ENCODE measurements at places on chromosomes 1 and 21.

- no peak for DNase-seq
These were observed 115.0 kb downstream of the RIPK4 start for GRCh38 chr21:41651830-41652229.

DNA sequence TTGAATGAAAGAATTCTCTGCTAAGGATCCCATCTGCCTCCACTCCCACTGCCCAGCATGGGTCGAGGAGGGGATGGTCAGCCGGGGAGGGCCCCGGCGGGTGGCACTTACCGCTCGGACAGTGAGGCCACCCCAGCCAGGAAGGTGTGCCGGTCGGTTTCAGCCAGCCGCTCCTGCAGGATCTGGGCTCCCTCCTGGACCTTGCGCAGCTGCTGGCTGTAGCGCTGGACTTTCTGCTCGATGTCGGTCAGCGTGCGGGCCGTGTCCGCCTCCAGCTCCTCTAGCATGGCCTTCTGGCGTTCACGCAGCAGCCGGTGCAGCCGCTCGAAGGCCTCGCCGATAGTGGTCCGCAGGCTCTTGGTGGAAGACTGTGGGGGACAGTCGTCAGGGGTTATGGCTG lies 22.3 kb downstream of the TRIM62 start:
- DNase-seq: no peak

DNA sequence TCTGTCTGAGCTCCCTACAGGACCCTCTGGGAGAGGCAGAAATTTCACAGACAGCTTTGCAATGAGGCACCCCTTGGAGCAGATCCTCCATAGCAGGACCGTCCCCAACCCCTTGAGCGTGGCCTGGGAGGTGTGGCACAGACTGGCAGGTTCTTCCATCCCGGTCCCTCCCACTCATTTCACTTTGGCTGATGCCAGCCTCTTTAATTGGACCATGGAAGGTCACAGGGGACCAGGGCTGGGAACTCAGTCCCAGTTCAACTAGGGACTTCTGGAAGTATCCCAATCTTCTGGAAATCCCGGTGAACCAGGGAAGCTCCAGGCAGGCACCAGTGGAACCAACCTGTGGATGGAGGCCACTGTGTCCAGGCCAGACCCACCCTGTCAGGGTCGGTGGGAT lies 83.7 kb downstream of the SPSB1 start:
- no peak for DNase-seq

DNA sequence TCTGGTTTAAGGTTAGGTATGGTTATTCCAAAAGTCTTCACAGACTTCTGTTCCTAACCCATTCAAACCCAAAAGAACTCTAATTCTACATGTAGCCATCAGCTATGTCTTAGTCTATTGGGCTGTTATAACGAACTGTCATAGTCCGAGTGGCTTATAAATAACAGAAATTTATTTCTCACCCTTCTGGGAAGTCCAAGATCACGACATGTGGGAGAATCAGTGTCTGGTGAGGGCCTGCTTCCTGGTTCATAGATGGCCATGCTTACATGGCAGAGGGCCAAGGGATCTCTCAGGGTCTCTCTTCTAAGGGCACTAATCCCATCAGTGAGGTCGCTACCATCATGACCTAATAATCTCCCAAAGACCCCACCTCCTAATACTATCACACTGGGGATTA lies 103.0 kb upstream of the PPP2R5A start:
- no peak for DNase-seq

DNA sequence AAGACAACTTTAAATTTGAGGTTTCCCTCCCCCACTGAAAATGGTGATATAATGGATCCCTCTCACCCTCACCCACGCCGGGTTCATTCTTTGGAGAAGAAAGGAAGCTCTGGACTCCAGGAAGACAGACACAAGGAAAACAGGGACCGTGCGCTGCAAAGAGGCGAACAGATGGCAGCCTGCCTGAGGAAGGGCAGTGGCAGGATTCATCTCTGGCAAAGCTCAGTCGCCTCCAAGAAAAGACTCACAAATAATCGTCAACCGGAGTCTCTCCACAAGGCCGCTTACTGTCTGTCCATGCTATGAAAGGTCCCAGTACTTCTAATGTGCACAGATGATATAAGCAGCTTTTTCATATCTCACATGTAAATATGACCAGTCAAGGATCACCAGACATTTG lies 110.3 kb downstream of the TIAM1 start:
- DNase-seq: no peak

DNA sequence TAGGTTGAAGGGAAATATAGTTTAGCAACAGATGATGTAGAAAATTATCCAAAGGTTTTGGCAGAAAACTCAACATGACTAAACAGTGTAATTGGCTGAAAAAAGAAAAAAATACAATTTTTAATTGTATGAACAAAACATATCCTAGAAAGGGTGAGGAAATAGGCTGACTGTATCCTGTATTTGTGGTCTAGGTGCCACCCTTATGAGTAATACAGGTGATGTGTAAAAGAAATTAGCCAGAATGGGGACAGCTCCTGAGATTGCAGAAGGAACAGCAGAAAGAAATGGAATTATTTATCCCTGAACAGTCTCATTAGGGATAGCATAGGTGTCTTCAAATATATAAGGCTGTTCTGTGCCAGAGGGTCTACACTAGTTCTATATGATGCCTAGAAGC lies 24.6 kb downstream of the DNASE2B start:
- DNase-seq: no peak

DNA sequence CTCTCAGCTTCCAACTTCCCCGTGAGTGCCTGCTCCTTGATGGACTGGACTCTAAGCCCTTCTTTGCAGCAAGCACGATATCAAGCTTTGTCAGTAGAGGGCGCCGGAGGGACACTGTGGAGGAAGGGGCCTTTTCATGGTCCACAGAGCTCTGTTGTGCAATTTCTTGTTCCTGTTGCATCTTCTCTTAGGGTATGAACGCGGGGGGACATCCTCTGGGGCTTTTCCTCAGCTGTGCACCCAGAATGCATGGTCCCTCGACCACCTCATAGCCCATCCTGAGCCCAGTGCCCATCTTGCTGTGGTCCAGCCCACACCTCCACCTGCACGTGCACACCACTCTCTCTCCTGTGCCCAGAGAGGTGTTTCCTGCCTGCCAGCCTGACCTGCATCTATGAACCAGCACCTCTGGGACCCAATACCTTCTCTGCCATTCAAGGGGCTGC lies 556.8 kb downstream of the PTPRU start:
- peak; percentile 32 for DNase-seq

- peak; percentile 72 for DNase-seq
These were observed 75.0 kb downstream of the ATP6V1G3 start for GRCh38 chr1:198465201-198466144.

- no peak for DNase-seq
These were observed 8.3 kb downstream of the NOS1AP start for GRCh38 chr1:162077648-162078299.

DNA sequence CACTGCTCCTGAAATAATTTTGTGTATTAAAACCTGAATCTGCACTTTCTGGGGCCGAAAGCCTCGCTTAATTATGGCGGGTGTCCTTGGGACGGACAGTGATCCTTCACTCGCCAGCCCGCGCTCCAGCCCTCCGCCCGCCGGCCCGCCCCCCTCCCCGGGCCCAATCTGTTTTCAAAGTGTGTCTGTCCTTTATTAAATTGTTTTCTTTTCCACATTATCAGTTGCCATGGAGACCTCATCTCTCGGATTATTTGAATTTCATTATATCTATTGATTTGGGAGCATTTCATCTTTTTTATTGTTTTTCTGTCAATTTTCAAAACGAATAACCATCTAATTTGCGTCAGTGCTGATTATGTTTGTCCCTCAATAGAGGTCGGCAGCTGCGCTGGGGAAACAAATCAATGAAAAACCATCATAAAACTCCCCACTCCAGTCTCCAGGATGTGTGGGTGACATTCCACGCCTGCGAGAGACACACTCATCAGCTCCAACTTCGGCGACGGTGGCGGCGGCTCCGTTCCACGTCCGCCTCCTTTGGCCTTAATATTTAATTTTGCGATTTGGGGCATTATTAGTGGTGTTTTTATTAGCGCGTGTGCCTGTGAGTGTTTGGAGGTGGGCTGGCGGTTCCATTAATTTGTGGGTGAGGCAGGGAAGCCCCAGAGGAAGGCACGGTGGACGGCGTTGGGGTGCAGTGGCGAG lies 123.9 kb downstream of the CASZ1 start:
- no peak for DNase-seq

GRCh38 chr1:180282401-180283044 lies 52.5 kb downstream of the LHX4 start:
- no peak for DNase-seq

DNA sequence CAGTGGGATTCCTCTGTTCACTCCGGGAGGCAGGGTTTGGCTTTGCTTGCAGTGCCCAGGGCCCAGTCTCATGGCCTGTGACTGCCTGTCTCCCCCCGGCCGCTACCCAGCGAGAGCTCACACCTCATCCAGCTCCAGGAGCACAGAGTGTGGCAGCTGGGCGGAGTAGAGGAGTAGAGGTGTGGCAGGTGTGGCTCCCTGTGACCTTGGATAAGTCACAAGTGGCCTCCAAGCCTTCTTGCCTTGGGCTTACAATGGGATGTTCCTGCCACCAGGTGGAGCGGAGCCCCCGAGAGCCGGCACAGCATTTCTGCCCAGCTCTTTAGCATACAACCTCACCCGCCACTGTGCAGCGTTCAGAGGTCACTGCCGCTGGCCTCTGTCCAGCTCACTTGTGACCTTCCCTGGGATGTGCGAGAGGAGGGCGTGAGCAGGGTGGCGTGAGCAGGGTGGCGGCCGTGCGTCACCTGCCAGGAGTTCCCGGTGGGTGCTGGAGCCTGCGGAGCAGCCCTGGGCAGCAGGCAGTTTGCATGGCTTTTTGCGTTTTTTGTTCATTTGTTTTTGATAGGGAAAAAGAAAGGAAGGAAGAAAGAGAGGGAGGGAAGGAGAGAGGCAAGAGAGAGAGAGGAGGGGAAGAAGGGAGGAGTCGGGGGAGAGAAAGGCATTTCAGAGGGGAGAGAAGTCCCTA lies 42.4 kb downstream of the CRYAA start:
- no peak for DNase-seq

DNA sequence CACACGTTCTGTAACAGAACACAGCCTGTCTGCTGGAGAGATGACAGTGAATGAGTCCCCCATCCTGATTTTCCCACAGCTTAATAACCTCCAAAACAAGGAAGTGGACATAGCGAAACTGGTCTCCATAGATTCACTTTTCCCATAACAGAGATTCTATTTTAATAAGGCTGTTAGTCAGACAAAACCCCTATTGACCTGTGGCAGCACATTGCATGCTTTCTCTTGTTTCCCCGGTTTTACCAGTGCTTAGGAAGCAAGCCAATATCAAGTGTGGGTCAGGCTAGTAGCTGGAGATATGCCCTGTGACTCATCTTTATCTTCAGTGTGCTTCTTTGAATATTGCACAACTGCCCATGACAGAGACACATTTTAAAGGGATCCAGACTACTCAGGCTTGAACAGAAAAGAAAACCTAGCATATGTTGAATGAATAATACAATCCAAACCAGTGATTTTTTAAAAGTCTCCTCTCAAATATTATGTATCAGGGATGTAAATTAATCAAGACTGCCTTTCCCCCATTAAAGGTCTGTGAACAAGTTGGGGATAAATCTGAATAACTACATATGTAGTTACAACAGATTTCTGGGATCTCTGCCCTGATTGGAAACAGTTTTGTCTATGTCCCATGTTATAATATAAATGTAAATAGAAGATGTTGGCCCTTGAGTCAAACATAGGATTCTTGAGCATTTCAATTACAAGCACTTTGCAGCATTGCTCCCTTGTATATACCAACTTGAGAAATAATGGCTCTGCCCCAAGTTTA lies 11.9 kb upstream of the CLDN8 start:
- no peak for DNase-seq

GRCh38 chr1:26323382-26323781 lies 5.6 kb downstream of the CD52 start:
- no peak for DNase-seq
